ENCODE measurements at places on chromosomes 2 and 18.
A peak's percentile ranks its signal among the peaks of the same experiment; 100 is the strongest.

DNA sequence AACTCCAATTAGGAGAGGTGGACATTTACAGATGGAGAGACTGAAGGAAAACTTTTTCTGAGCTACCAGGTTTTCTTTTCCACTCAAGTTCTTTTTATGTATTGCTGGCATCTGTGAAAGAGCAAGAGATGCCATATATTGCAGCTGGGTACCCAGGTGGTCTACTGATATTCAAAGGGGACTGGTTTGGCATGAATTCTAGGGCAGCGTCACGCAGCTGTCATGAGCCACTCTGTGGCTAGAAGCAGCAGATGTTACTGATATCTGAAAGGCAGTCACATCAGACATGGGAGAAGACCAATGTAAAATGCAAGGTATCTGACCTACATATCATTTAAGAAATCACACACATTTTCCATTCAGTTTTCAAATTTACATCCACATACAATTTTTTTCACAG is 408.8 kb downstream of the GALNT13 start:
- no peak for DNase-seq

GRCh38 chr2:8315531-8316165 is 366.2 kb upstream of the ID2 start:
- DNase-seq = no peak

DNA sequence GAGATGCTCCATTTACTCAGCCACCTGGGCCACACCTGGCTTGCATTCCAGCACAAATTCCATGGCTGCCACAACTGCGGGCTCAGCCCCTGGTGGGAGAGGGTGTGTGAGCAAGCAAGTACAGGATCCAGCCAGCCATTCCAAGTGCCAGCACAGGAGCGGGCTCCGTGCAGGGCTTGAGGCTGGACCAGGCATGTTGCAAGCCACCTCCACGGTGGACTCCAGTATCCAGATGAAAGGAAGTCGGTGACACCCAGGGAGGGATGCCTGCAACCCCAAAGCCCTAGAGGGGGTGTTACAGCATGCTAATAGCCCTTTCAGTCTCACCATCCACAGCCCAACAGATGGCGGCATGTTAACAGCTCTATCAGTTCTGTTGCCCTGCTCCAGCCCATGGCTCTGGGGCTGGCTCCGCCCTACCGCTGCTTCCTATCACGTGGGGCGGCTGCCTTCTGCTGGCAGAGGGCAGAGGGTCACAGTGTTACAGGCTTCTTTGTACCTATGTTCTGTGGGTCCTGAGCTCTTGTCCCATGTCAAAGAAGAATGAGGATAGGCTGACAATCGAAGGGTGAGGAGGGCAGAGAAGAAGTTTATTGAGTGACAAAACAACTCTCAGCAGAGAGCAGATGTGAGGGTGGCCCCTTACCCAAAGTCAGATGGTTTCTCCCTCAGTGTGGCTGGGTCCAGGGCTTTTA is 11.7 kb upstream of the GORASP2 start:
- DNase-seq = no peak

GRCh38 chr18:5759194-5759593 is 136.1 kb downstream of the TMEM200C start:
- DNase-seq = no peak

GRCh38 chr2:228446734-228447133 is 265.2 kb upstream of the SPHKAP start:
- no peak for DNase-seq

DNA sequence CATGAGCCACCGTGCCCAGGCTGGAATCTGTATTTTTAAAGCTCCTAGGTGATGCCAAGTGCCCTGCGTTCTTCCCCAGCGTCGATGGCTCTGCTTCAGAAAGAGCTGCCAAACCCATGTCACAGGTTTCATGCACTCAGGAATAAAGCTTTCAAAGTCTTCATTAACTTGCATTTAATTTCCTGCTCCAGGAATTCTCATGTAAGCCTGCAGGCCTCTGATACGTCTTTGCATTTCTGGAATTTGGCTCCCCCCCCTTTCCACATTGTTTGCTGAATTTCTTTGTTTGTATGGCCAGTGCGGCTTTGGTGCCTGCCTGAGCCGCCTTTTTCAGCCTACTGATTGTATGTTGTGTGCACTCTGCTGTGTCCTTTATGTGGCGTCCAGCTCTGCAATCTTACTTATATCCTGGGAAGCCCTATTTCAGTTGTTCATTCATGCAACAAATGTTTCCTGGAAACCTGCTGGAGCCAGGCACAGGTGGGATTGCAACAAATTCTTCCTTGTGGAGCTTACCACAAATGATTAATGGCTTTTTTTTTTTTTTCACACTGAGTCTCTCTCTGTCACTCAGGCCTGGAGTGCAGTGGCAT is 17.9 kb upstream of the OTOF start:
- DNase-seq = peak; percentile 91

DNA sequence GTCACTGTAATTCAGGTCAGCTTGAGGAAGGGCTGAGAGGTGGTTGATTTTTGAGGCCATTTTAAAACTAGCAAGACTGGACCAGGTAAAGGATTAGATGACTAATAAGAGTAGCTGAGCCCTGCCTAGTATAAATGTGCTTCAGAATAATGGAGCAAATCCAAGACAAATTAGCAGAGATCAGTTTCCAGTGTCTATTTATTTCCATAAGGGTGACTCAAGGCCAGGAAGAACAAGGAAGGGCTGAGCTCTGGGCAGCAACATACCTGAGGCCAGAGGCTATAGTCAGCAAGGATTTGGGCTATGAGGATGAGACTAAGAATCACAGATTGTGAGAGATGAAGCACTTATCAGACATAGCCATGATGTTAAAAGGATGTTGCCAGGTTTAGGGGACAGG is 339.0 kb upstream of the LRRTM1 start:
- no peak for DNase-seq

- DNase-seq = peak; percentile 31
Observed at GRCh38 chr2:61949714-61950560, 44.5 kb downstream of the COMMD1 start.

- no peak for DNase-seq
Observed at GRCh38 chr2:28565720-28566295, 69.9 kb downstream of the PLB1 start.

DNA sequence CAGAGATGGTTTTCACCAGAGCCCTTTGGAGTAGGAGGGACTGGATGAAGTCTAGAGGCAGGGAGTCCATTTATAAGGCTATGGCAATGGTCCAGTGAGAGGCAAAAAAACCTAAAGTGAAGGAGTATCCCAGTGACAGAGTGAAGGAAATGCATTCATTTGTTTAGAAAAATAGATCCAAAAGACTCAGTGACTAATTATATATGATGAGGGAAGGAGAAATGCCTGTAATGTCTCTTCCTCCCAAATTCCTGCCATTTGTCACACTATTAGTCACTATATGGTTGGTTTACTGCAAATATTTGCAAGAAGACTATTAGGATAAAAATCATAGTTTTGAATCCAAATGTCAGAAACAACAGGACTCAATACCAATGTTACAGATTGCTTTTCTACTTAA is 104.2 kb downstream of the ZNF521 start:
- DNase-seq = peak; percentile 2

DNA sequence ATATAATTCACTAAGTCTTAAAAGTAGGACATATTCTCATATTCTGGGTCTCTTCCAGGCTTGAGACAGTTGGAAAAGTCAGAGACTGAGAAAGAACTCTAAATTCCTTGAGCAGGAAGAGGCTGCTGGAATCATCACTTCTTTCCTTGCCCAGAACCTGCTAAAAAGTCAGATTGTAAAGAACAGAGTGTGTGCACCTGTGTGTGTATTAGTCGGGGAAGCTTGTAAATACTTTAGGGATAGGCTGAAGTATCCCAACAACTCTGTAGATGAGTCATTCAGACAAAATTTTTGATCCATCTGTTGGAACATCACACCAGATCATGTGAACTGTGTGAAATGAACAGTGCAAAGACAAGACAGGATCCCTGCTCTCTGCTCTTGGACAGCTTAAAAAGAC is 16.1 kb downstream of the GAREM1 start:
- no peak for DNase-seq

- DNase-seq = no peak
Observed at GRCh38 chr2:18856765-18857164, 267.4 kb upstream of the NT5C1B start.
